Muscle of leg (tissue), 16 donors: ENCODE measurements at places on chromosomes 2 and 18. TPM values are rescaled to one million over a fixed set of nuclear protein-coding genes. Genes with fewer than 3 reads are reported as not detected.

PPP1R1C gene
- total RNA-seq = 0.40 TPM

IL36A gene
- total RNA-seq = not detected

KRTCAP3 gene
- total RNA-seq = 0.53 TPM

ASPRV1 gene
- 2.6 TPM for total RNA-seq

- no peak overlapping the region for H3K27ac ChIP-seq
- no peaks in the 10 kb centered on the region for H3K27me3 ChIP-seq
- no peak overlapping the region for H3K4me3 ChIP-seq
- DNase-seq = peak; percentile 50
Observed at GRCh38 chr2:232668805-232669444, 28.2 kb upstream of the GIGYF2 start.

DNA sequence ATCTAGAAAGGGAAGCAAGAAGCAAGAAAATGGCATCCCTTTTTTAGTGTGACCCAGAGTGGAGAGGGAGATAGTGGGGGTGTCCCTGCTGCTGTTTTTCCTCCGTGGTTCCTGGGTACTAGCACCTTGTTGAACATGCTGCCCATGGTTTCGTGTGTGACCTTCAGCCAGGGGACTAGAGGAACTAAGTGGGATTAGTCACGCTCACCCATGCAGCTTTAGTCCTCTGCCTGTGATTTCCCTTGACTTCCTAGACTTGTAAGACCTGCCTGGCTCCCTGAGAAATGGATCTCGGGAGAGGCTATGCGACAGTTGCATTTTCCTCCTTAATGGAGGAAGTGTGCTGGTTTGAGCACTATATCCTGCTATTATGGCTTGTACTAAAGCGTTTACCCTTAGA, 471.4 kb downstream of the DCDC2C start:
- DNase-seq = no peak
- no peak overlapping the region for H3K27ac ChIP-seq
- no peak overlapping the region for H3K4me3 ChIP-seq
- no peaks in the 10 kb centered on the region for H3K36me3 ChIP-seq
- no peaks in the 10 kb centered on the region for H3K4me1 ChIP-seq

- no peaks in the 10 kb centered on the region for H3K27me3 ChIP-seq
- no peaks in the 10 kb centered on the region for H3K4me1 ChIP-seq
- peak; percentile 64 for DNase-seq
- no peaks in the 10 kb centered on the region for H3K36me3 ChIP-seq
- H3K4me3 ChIP-seq = no peak overlapping the region
Observed at GRCh38 chr18:7850446-7850845, 283.3 kb downstream of the PTPRM start.

DNA sequence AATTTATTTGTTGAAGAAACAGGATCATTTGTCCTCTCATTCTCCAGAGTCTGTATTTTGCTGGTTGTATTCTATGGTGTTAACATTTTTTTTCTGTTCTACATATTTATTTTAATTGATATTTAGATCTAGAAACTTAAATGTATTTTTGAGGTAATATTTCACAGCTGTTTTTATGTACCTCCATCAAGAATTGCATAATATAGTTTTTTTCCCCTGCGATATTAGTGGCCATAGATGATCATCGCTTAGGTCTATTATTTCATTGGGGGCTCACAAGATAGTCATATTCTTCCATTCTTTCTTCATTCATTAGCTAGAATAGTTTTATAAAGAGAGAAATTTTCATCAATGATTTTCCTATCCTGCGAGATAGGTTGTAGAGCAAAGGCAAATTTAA, 89.3 kb downstream of the PARD3B start:
- no peak overlapping the region for H3K27ac ChIP-seq
- no peak overlapping the region for H3K4me3 ChIP-seq
- H3K27me3 ChIP-seq = no peaks in the 10 kb centered on the region
- H3K36me3 ChIP-seq = no peaks in the 10 kb centered on the region
- DNase-seq = no peak
- H3K4me1 ChIP-seq = no peaks in the 10 kb centered on the region

PLCL1 gene
- 13.4 TPM for total RNA-seq
